Adipocyte (in vitro differentiated cells): ENCODE measurements at places on chromosomes 7 and 10.

DNA sequence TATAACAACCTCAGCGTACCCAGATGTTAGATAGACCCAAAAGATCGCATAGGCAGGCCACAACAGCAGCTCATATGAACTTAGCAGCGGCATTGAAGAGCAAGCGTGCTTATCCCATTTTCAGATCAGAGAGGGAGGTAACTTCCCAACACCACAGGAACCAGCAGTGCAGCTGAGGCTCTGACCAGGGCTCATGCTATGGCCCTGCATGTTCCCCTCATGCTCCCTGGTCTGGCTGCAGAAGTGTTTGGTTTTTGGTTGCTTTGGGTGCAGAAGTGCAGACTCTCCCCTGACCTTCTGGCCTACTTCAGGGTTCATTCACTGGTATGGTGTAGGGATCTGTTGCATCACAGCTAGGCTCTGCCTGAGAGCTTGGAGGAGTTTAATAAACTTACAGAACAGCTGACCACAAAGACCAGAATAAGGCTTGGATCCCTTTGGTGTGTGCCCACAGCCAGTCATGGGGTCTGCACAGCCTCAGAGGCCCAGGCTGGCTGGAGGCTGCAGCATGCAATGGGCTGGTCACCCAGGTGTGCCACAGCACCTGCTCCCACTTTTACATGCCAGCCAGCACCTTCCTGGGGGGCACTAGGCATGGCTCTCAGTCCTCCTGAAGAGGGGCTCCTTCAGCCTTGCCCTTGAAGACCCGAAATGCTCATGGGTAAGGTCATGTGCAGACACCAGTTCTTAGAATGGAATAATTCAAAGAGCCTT lies 9.1 kb upstream of the CXCL12 start:
- DNase-seq: no peak

GRCh38 chr10:16904049-16904448 lies 86.8 kb upstream of the RSU1 start:
- DNase-seq: no peak

- DNase-seq: no peak
Measured at GRCh38 chr10:133358925-133359310, 1.1 kb upstream of the FUOM start.

DNA sequence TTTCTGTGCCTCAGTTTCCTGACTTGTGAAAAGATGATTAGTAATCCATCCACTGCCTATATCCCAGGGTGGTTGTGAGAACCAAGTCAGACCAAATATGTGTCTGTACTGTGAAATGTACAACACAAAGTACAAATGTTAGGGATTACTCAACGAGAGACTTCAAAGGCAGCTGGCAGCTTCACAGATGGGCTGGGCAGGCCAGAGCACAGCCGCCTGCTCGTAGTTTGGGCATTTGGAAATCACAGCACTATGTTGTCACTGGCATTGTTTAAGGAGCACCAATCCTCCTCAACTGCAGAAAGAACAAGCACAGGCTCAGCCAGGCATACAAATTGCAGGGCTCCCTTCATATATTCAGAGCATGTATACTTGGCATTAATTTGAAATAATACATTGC lies 64.5 kb upstream of the C10orf90 start:
- DNase-seq: peak; percentile 54

DNA sequence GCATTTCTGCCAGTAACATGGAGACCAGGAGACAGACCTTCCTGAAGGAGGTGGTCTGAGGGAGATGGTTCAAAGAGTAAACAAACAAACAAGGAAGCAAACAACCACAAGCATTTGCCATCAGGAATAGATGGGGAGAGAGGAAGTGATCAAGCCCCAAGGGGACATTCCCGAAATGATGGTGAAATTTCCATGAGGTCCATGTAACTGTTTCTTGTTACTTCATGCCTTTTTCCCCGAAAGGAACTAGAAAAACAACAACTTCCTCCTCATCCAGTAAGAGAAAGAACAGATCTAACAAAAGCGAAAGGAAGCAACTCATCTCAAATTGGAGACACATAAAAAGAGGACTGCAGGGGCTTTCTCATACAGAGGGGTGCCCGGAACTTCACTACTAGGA lies 152.5 kb upstream of the ZNF32 start:
- no peak for DNase-seq
